Astrocyte of the spinal cord (primary cell): ENCODE measurements at places on chromosomes 7 and 10.
A peak's percentile ranks its signal among the peaks of the same experiment; 100 is the strongest.

DNA sequence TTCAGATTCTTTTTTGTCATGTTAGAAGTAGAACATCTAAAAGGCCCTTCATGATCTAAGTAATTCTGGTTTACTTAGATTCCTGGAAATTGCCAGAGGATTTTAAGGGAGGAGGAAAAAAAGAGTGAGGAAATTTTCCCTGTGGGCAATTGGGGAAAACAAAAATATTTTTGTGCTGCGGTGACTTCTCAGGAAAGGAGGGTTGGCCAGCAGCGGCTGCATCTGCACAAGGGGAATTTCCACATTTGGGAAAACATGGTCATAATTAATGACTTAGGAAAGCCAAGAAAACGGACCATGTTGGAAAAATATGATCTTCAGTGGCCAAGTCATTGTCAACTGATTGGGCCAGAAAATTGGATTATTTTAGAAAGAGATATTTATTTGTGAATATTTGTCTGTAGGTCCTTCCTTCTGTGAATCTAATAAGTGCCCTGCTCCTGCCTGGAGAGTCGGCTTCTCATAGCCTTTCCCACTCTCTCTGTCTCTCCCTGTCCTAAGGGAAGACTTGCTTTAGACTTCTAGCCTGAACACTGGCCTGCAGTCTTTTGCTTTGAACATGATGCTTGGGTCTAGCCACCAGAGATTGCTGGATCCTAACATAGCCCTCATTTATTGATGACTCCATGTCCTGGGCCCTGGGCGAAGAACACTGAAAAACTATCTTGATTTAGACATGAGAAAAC is 124.2 kb upstream of the MKLN1 start:
- DNase-seq = no peak

GRCh38 chr10:129658376-129659072 is 191.5 kb downstream of the MGMT start:
- no peak for DNase-seq

DNA sequence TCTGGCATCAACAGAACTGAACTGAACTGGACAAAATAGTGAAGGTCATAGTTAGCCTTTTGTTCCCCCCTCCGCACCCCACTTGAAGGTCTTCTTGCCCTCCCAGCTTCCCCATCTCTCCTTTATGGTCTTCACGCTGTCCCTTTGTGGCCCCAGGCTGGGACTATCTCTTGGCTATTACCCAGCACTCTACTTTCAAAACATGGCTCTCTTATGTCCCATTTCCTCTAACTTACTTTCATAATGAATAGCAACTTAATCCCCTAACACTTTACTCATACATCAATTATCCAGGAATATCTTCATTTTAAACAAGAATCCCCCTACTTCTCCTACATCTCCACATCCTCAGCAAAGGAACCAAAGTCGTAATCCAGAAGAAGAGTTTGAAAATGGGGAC is 135.3 kb upstream of the ITGB1 start:
- no peak for DNase-seq

DNA sequence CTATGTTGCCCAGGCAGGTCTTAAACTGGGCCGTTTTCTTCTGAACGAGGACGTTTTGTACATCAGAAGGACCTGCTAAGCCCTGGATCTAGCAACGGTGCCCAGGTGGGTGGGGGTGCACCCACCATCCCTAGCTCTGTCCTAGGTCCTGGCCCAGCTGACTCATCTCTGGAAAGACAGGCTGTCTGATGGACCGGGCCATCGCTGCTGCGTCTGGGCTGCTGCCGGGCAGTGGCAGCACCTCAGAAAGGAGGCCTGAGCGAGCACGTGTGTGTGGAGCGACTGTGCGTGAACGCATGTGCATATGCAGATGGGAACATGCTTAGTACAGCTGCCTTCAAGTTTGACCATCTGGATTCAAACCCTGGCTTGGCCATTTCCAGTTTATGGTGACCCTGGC is 7.3 kb upstream of the ELFN1 start:
- no peak for DNase-seq

DNA sequence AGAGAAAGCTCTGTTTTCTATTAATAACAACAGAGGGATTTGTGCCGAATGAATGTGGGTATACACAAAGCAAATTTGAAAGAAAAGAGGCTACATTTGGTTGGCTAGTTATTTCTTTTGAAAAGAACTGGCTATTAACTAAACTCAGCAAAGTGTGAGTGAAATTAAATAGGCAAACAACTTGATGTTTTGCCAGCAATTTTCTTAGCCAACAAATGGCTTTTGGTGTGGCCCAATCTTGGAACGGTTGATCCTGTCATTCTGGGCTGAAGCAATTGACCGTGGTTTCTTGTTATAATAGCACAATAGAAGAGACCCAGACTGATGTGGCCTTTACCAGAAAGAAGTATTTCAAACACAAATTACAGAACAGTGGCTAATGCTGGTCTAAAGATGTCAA is 898.6 kb downstream of the KCNMA1 start:
- no peak for DNase-seq

- DNase-seq = peak; percentile 53
Measured at GRCh38 chr7:151700586-151701165, 176.2 kb downstream of the PRKAG2 start.

DNA sequence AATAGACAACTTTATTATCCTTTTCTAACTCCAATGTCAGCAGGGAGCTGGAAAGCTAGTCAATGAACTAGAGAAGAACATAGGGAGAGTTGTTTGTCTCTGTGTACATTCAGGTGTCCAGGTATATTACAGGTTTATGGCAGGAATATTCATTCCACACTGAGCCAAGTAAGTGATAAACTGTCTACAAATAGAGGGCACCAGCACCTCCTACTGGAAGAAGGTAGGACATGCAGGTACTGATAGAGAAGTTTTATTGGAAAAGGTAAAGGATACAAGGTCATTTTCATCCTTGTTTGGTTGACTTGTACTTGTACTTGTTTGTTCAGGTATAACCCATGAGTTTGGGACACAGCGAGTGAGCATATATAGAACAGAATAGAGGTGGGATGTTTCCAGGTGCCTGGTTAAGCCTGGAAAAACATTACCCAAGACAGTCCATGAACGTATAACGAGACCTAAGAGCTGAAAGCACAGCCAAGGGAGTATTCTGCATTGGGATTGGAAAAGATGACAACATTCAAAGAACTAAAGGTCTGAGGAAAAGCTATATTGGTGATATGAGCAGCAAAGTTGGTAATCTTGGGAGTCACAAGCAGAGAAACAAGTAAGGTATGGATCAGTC is 61.4 kb upstream of the PPP1R3C start:
- DNase-seq = peak; percentile 40
